GM13976 (cell line): ENCODE measurements at places on chromosomes 16 and 17.

GRCh38 chr17:77254951-77255825 is 114.4 kb downstream of the SEC14L1 start:
- no peak for DNase-seq

GRCh38 chr16:58655215-58655596 is 25.6 kb upstream of the CNOT1 start:
- no peak for DNase-seq

DNA sequence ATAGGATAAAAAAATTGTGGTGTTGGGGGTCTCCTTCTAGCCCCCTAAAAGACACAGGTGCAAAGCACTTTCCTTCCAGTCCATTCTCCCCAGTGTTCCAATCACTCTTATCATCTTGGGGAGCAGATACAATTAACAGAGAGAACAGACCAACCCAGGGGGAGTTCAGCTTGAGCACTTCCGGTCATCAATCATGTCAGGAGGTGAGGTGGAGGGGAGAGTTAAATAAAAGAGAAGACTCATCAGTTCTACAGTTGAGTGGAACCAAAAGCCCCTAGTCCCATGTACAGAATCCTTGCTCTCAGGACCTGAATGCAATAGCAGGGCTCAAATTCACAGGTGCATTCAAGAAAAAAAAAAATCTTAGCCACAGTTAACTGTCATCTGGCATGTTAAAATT is 122.3 kb downstream of the DYNLRB2 start:
- no peak for DNase-seq

DNA sequence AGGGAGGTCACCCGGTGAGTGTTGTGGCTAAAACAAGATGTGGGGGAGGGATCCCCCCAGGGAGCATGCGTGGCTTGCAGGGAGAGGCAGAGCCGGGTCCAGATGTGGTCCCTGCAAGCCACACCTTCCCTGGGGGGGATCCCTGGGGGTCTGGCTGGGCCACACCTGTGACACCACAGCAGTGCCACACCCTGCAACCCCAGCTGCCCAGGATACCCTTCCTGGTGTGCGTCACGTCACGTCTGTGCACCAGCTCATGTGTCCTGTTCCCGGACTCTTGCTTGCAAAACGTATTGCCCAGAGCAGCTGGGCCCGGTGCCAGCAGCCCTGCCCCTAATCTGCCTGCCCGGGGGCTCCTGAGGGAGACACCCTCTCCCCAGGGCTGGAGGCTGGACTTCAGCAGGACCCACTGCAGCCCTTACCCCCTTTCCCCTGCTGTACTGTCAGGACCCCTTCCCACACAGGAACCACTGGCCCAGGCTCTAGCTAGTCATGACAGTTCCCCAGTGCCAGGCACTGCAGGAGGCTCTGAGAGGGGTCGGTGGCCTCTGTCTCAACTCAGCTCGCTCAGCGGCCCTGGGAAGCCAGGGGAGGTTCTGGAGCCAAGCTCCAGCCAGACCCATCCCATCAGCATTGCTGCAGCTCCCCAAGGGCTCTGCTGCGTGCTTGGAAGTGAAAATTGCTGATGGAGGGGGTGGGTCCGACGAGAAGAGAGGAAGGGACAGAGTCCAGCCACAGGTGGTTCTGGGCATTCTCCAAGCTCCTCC is 25.8 kb upstream of the ACSF3 start:
- no peak for DNase-seq

GRCh38 chr17:7095625-7096024 is 15.6 kb upstream of the CLEC10A start:
- peak; percentile 51 for DNase-seq

GRCh38 chr17:67016039-67016762 is 28.2 kb upstream of the CACNG1 start:
- no peak for DNase-seq

DNA sequence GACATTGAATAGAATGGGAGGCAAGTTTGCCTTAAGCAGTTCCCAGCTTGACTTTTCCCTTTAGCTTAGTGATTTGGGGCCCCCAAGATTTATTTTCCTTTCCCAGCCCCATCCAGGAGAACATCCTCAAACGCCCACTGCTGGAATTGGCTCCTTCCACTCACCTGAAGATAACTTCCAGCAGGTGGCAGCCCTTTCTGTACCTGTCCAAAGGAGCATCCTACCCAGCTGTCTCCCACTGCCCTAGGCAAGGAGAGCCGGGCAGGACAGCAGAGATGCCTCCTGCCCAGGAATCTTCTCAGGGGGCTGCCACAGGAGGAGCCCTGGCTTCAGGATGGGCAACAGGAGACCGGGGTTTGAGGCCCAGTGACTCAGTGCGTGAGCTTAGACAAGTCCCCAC is 6.4 kb downstream of the CACNG5 start:
- no peak for DNase-seq

DNA sequence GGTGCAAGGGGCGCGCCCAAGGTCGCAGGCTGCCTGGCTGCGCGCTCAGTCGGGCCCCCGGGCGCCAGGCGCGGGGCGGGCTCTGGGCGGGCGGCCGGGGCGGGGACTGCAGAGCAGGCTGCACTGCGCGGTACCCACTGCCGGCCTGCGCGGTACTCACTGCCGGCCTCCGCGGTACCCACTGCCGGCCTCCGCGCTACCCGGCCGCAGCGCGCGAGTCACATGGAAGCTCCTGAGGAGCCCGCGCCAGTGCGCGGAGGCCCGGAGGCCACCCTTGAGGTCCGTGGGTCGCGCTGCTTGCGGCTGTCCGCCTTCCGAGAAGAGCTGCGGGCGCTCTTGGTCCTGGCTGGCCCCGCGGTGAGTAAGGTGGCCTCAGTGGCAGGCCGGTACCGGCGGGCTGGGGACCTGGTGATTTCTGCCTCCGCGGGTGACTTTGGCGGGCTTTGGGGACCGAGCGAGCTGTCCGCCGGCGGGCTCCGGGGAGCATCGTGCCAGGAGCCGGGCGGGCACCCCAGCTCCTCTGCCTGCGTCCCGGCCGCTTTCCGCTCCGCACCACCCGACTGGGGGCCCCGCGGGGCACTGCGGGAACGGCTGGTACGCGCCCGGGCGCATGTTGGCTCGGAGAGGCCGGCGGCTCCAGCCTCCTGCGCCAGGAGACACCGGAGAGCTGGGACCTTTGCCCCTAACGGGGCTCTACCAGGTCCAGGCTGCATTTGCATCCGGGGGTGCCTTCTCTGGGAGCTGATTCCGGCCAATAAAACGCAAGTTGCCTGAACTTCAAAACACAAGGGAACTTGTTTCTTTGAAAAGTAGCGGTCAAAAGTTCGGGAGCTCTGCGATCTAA is at the start of gene SLC47A1:
Gene SLC47A1, plus strand, starts transcription at position 137 of the 844 bp plus-strand sequence. Its CDS starts 86 bp downstream, at position 223.
- DNase-seq = peak; percentile 41

DNA sequence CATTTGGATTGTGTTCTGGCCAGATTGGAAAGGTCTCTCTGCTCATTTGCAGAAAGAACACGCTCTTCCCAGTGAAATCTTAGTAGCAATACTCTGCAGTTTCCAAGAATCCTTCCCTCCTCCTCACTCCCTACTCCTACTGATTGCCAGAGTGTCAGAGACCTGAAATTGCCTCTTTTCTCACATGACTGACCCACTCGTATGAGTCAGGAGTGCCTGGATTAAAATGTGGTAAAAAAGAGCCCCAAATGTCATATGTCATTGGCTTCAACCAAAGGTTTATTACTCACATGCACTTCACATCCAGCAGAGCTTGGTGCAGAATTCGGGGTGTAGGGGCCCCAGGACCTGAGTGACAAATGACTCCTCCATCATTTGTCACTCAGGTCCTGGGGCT is 39.7 kb upstream of the IRX3 start:
- no peak for DNase-seq

- DNase-seq = no peak
Observed at GRCh38 chr16:3698941-3699340, 18.4 kb downstream of the TRAP1 start.

DNA sequence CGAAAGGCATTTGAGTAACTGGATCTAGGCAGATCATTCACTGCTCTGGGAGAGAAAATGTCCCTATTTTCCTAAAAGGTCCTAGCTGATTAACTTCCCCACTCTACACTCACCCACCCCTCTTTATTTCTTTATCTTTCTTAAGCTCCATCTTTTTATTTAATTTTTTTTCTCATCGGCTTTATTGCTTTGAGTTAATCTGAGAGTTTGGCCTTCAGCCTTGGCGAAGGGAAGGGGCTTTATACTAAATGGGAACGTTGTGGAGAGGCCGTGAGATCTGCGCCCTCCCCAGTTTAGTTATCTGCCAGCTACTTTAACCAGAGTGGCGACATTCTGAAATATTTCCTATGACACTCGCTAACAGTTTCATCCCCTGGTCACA is 882 bp upstream of the TOX3 start:
- DNase-seq = no peak

DNA sequence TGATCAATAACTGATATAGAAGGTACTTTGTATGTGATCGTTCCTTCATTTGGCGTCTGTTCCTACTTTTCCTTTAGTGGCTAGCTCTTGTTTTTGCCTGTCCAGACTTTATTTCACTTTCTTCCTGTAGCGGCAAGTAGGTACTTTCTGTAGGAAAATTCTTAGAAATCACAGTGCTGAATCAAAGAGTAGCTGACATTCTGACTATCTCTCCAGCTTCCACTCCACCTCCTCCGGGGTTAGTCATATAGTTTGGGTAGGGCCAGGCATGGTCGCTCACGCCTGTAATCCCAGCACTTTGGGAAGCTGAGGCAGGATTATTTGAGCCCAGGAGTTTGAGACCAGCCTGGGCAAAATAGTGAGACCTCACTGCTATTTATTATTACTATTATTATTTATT is 29.9 kb upstream of the PAFAH1B1 start:
- DNase-seq = no peak

DNA sequence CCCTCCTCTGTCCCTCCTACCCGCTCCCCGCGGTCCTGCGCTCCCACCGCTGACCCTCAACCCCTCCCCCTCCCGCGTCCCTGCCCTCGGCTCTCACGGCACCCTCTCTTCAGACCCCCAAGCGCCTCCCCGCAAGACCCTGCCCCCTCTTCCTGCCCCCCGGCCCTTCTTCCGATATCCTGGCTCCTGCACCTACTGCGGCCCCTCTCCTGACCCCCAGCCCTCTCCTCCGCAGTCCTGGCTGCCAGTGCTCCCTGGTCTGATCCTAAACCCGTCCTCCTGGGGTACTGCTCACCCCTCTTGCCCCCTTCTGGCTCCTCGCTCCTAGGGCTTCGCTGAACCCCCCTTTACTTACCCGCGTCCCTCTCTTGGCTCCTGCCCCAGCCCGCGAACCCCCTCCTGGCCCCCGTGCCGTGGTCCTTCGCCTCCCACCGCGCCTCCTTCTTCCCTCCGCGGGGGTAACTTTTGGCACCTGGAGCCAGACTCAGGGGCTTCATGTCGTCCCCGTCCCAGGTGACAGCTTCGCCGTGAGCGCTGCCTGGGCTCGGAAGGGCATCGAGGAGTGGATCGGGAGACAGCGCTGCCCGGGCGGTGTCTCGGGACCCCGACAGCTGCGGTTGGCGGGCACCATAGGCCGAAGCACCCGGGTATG is 839 bp downstream of the NKD1 start:
- DNase-seq = no peak

- no peak for DNase-seq
Observed at GRCh38 chr16:4746991-4747574, 12.7 kb downstream of the DNAAF8 start.

DNA sequence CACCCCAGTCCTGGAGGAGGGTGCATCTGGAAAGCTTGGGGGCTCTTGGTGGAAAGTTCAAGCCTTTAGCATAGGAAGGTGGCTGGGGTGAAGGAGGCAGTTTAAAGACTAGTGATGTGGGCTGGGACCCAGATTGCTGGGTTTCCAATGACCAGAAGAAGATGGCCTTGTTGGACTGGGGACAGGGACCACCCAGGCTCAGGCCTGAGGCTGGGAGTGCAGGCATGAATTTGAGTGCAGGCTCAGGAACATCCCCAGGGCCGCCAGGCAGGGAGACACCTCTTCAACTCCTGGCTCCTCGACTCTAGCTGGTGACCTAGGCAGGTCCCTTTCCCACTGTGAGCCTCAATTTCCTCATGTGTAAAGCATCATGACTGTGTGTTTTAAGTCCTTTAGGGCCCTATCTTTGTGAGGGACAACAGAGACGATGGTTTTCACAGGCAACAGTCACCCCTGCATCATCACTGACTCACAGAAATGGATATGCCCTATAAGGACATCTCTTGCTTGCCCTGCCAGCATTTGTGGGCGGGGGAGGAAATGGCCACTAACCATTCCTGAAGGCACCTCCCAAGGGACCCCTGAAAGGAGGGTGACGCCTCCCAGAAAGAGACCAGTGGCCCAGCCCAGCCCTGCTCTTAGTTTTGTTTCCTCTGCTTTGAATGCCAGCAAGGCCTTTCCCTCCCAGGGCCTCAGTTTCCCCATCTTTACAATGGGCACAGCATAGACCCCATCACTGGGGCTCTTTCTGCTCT is 11.1 kb downstream of the NLRC5 start:
- DNase-seq = peak; percentile 72
